Colonic mucosa (tissue), 4 donors: ENCODE measurements at places on chromosomes 4 and X.

- DNase-seq: no peak
These were observed 8.8 kb upstream of the XIAP start for GRCh38 chrX:123851079-123851478.

- DNase-seq: no peak
These were observed 3.1 kb downstream of the MTMR1 start for GRCh38 chrX:150696331-150696730.

- no peak for DNase-seq
These were observed 42.2 kb downstream of the GABRG1 start for GRCh38 chr4:46081674-46082073.

DNA sequence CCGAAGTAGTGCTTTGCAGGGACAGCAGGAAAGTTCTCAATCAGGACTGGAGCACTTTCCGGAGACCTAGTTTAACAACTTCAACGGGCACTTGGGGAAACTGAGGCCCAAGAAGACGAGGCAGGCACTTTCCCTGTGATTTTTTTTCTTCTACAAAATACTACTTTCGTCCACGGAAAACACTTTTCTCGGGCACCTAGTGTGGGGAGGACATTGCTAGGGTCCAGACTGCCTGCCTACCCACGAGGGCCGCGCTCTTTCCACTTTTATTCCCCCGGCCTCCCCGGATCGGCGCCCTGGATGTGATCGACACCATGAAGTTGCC is 125.4 kb upstream of the CXorf66 start:
- DNase-seq: no peak

GRCh38 chr4:185885075-185885474 is 73.1 kb upstream of the SORBS2 start:
- DNase-seq: no peak

DNA sequence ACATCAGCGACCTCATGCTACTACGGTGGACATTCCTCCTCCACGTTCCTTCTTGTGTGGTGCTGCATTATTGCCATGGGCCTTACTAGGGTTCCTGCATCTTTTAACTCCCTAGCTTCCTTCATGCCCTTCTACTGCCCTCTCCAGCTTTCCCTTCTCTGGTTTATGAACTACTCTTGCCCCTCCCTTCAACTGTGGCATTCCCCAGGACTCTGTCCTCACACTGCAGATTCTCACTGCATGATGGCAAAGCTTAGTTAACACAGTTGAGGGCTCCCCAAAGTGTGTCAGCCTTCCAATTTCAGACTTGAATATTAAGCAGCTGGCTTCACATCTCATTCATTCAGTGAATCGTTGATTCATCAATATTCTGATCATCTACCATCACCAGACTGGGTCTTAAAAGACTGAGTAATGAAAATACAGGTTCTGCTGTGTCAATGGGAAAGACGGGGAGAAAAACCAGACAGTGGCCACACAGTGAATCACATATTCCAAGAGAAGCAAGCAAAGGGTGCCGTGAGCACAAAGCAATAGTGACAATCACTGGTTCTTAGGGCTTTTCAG is 53.0 kb downstream of the ZFX start:
- DNase-seq: no peak

DNA sequence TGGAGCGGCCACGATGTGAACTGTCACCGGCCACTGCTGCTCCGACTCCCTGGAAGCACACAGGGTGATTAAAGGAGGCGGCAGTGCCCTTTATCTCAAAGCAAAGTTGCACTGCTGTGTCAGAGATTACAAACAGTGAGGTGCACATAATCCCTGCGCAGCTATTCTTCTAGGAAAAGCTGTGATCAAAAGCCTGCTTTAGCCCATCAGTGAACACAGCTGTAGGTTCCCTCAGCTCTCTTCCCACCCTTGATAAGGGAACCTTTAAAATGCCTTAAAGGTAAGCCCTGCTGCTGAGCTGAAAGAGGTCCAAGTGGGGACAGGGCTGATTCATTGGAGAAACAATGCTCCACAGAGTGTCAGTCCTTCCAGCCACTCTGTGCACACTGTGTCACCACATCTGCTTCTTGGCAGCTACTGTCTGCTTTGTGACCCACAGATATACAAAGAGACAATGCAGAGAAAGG is 127.6 kb downstream of the EIF4E start:
- no peak for DNase-seq

DNA sequence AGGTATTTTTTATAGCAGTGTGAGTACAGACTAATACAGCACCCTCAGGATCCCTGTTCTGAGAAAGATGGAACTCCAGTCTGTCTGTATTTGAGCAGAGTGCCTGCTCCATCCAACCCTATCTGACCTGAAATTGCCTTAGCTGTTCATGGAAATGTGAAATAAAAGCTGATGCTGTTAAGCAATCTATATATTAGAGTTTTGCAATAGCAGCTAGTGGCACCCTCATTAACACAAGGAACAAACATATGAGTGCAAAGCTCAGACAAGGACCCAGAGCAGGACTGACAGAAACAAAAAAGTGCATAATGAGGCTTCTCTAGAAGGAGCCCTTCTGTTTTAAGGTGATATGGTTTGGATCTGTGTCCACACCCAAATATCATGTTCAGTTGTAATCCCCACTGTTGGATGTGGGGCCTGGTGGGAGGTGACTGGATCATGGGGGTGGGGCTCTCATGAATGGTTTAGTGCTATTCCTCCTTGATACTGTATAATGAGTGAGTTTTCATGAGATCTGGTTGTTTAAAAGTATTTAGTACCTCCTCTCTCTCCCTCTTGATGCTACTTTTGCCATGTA is 272.9 kb upstream of the KLF3 start:
- DNase-seq: no peak

GRCh38 chr4:40948014-40948413 is 198.3 kb downstream of the NSUN7 start:
- DNase-seq: no peak

GRCh38 chr4:73662709-73663546 is 42.7 kb upstream of the RASSF6 start:
- no peak for DNase-seq

DNA sequence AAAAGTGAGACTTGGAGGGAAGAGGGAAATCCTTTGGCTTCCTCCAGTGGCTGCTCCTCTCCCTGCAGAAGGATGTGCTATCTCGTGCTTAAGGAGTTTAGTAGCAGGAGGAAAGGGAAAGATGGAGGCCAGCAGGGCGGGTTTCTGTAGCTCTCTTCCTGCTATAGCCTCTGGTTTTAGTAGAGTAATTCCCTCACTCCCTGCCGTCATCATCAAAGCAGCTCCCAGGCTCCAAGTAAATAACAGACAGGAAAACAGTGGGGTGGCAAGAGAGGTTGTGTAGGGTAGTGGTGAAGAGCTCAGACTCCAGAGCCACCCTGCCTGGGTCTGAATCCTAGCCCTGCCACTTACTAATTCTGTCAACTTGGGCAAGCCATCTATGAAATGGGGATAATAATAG is 81.5 kb upstream of the CITED1 start:
- DNase-seq: no peak

DNA sequence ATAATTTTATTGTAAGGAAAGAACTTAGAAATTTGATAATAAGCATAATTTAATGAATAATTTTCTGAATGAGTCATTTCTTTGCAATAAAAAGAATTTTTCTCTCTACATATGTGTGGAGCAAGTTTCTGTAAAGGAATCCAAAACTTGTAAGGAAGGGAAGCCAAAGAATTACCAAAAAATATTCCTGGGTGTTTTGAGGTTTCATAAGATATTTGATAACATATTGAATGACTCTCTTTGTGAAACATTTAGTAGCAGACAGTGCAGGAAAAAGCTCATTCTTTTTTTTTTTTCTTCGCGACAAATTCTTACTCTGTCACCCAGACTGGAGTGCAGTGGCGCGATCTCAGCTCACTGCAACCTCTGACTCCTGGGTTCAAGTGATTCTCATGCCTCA is 469.0 kb upstream of the MAGEB2 start:
- no peak for DNase-seq

GRCh38 chrX:136880452-136881013 is at the start of gene RBMX:
Gene RBMX, minus strand, starts transcription at chrX:136880725. Its CDS starts 1,298 bp downstream, at chrX:136879427.
- DNase-seq: peak; percentile 93

- no peak for DNase-seq
These were observed 44.6 kb downstream of the CXorf58 start for GRCh38 chrX:23952391-23952790.

- no peak for DNase-seq
These were observed 38.9 kb downstream of the ELOVL6 start for GRCh38 chr4:110159541-110159940.

GRCh38 chr4:126777649-126778048 is 855.1 kb upstream of the INTU start:
- DNase-seq: no peak

GRCh38 chr4:138609943-138610350 is 367.8 kb upstream of the SLC7A11 start:
- no peak for DNase-seq

- DNase-seq: peak; percentile 50
These were observed 31.5 kb downstream of the NOP14 start for GRCh38 chr4:2931512-2932301.

DNA sequence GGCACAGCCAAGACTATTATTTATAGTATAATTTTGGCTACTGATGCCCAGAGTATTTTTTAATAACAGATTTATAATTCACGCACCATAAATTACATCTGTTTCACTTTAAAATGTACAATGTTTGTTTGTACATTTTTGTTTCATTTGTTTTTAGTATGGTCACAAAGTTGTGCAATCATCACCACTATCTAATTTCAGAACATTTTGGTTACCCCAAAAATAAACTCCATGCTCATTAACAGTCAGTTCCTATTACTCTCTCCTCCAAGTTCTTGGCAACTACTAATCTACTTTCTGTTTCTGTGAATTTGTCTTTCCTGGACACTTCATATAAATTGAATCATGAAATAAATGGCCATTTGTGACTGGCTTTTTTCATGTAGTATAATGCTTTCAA is 176.7 kb downstream of the SH3BGRL start:
- DNase-seq: no peak

- DNase-seq: no peak
These were observed 96.9 kb upstream of the PSAPL1 start for GRCh38 chr4:7531640-7531994.

DNA sequence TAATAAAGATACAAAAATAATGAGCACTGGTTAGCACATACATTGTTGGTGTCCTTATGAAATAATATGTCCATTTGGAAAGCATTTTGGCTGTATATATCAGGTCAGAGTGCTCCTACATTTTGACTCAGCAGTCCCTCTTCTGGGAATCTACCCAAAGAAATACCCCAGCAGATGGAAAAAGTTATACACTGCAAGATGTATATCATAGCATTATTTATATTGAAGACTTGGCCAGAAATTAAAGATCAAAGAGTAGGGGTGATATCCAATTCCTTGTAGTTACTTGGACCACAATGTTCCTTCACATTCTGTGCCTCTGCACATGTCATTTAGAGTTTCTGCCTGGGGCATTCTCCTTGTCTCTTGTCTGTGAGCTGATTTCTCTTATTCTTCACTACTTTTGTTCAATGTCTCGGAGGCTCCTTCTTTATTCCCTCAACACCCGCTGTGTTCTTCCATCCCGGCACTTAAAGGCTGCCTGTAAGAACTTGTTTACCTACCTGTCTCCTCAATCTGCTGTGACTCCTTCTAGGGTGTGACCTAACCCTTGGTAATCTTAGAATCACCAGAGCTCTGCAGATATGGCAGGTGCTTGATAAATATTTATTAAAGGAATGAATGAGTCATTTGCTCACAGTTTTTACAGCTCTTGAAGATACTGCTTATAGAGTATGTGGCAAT is 3.1 kb upstream of the TSPAN5 start:
- no peak for DNase-seq

GRCh38 chr4:157978680-157979361 is 194.0 kb downstream of the GASK1B start:
- peak; percentile 27 for DNase-seq

- DNase-seq: no peak
These were observed 255.1 kb upstream of the VEGFC start for GRCh38 chr4:177047851-177048174.

DNA sequence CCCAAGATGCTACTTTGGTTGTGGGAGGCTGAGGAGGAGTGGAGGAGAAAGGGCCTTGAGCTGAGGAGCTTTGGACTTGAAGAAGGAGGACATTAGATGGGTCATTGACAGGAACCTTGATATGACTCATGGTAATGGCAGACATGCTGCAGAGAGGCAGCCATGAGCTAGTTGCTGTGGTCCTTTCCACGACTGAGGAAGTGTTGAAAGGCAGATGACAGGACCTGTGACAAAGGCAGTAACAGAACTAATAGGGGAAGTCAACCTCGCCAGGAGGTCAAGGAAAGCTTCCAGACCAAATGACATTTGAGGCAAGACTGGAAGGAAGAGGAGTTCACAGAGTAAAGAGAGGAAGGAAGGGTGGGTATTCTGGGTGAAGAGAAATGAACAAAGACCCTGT is 7.6 kb upstream of the XPNPEP2 start:
- no peak for DNase-seq

DNA sequence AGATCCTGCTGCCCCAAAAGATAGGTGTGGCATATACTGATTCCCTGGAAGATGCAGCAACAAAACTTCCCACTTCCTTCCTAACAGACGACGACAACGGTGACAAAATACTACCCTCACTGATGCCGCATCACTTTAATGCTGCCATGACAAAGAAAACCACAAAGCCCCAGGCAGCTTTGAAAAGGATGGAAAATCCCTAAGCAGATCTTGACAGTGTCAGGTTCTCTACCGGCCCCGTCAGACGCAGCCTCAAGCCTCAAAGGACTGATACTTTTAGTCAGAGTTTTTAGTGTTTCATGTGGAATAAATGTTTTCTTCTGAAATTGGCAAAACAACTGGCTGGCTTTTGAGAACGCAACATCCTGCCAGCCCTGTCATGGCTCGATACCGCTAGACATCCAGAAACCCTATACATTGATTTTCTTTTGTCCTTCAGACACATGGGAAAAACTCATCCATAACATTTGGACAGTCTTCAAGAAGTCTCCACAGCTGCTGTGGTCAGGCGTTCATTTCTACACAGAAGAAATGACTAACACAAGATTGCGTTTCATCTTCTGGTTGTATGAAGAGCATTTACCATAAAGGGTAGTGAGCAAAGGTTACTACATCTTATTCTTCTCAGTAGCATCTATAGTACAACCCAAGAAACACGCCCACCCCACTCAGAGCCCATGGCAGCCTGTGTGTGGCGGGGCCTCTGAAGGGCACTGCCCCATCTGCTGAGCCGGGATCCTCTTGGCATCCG is 60.1 kb downstream of the GATB start:
- DNase-seq: no peak

- no peak for DNase-seq
These were observed 4.4 kb downstream of the WDFY3 start for GRCh38 chr4:84962102-84962501.

DNA sequence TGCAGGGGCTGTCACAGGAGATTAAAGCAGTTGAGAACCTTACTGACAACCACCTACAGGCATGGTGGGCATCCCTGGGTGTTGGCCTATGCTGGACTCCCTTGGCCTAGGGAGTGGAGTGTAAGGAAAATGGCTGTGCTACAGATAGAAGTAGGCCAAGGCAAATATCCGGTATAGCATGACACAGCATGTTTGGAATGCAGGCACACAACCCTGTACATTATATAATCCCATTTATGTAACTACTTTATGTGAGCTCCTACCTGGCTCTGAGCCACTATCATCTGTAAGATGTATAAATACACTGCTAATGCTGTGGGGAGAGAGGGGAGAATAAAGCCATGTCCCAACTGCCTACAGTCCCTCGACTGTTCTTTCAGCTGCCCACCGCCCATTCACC is 38.7 kb upstream of the KCTD8 start:
- DNase-seq: no peak
